ENCODE measurements at places on chromosomes 12 and 14.

GRCh38 chr14:34496007-34496678 is 34.1 kb upstream of the SPTSSA start:
- DNase-seq = no peak

- no peak for DNase-seq
Observed at GRCh38 chr14:69392481-69392880, 5.6 kb downstream of the ERH start.

GRCh38 chr12:7832059-7832696 is 40.5 kb downstream of the SLC2A14 start:
- peak; percentile 75 for DNase-seq

DNA sequence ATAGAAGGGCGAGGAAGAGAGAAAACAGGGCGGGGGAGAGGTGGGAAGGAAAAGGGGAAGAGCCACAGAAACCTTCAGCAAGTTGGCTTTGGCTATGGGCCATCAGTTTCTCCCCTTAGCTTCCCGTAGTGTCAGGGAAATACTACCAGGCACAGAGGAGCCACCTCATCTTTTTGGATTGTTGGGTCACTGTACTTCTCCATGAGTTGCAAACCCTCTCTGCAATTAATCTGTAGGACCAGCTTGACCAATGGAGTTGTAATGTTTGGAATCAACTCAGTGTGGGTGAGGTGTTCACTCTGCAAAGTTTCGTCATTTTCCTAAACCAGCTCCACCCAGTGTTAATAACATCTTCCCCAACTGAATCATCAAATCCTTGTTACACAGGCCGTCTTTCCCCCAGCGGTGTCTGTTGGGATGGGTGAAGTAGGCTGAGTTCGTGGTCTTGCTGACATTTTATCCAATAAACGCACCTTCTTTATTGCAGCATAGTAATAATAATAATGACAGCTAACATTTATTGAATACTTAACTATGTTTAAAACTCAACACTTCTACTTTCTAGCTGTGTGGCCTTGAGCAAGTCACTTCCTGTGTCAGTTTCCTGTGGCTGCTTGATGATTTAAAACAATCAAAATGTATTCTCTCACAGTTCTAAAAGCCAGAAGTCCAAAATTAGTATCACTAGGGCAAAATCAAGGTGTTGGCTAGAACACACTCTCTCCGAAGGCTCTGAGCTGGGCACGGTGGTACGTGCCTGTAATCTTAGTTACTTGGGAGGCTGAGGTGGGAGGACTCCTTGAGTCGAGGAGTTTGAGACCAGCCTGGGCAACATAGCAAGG is 8.1 kb upstream of the GLTP start:
- DNase-seq = peak; percentile 55

DNA sequence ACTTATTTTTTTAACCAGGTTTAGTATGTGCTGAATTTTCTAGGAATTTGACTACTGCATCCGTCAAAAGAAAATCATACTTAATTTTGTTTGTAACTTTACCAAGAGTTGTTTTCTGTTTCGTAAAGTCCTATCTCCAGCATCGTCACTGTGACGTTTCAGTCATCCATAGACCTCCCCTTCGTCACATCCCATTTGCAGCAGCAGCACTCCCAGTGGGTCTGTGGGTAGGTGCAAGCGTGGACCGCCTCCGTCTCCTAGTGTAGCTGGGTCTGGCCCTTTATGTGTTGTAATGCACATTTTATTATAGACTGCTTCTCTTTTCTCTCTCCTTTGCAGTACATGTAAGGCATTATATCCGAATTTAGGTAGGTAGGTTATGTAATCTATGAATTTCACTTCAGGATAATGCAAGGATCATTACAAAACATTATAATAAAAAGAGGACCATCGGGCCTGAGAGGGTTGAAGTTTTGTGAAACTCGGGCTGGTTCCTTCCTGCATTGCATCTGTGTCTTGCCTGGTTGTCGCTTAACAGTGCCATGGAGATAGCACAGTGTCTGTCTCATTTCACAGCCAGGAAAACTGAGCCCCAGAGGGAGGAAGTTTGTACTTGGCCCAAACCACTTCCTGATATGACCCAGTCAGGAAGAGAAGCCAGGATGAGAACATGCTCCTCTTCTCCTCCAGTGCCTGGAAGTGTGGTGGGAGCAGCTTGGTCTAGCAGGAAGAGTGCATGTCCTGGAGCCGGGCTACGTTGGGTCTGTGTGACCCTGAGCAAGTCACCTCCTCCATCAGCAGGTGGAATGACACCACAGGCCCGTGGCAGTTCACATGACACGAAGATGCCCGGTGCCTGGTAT is 41.3 kb downstream of the EVL start:
- DNase-seq = peak; percentile 54

- DNase-seq = no peak
Observed at GRCh38 chr12:84601483-84601882, 311.1 kb downstream of the SLC6A15 start.

DNA sequence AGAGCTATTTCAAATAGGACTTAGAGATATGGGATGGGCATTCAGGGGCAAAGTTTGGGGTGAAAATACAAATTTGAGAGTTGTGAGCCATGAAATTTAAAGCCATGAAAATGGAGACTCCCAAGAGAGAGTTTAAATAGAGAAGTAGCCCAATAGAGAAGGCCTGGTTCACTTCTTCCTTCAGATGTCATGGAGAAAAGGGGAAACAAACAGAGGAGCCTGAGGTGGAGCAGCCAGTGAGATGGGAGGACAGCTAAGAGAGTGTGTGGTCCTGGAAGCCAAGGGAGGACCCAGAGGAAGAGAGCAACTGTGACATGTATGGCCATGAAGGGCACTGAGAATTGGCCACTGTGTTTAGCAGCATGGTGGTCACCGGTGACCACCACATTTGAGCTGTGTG is 12.3 kb upstream of the DYNLL1 start:
- peak; percentile 68 for DNase-seq

GRCh38 chr12:102204025-102204424 is 6.4 kb upstream of the PMCH start:
- no peak for DNase-seq

GRCh38 chr12:58529897-58530741 is 390.2 kb downstream of the LRIG3 start:
- no peak for DNase-seq

GRCh38 chr12:108191086-108191485 is 62.0 kb downstream of the WSCD2 start:
- DNase-seq = no peak

DNA sequence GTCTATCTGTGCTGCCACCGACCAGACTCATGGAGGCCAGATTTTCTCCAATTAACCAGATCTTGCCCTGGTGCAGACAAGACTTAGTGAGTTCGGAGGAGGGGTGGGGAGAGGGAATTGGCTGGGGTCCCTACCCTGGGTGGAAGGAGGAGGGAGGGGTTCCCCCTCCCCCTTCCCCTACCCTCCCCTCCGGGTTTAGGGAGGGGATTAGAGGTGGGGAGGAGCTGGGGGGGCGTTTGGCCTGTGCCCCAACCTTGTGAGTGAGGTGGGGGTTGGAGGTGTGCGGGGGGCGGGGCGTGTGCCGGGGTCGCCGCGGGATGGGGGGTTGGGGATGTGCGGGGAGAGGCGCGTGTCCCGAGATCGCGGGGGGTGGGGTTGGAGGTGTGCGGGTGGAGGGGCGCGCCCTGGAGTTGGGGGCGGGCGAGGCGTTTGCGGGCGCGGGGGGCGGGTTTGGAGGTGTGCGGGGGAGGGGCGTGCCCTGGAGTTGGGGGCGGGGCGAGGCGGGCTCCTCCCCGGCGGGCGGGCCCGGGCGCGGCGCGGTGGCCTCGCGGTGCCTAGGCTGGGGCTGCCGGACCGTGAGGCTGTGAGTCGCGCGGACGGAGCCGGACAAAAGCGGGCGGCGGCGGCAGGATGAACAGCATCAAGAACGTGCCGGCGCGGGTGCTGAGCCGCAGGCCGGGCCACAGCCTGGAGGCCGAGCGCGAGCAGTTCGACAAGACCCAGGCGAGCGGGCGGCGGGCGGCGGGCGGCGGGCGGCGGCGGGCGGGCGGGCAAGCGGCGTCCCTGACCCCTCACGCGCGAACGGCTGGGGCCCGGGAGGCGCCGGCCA is at the start of gene HIP1R:
Gene HIP1R (plus strand): TSS at position 537 of the 829 bp plus-strand sequence. CDS start 94 bp downstream, at position 631.
- no peak for DNase-seq

GRCh38 chr12:119412811-119413794 is 78.6 kb downstream of the CCDC60 start:
- peak; percentile 50 for DNase-seq

DNA sequence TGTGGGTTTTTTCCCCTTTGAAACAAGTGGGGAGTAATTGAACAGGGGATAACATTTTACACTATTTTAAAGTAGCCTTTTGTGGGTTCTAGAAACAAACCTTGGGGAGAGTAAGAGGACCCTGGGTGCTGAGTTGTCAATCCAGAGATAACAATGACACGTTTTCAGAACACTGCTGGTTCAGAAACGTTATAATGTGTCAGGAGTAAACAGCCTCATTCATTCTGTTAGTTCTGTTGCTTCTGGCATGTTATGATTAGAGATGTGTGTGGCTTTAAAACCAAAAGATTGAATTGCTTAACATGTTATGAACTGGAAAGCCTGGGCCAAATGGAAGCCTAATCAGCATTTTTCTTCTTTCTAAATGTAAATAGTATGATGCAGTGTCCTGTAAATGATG is 680.5 kb upstream of the NOVA1 start:
- DNase-seq = no peak

DNA sequence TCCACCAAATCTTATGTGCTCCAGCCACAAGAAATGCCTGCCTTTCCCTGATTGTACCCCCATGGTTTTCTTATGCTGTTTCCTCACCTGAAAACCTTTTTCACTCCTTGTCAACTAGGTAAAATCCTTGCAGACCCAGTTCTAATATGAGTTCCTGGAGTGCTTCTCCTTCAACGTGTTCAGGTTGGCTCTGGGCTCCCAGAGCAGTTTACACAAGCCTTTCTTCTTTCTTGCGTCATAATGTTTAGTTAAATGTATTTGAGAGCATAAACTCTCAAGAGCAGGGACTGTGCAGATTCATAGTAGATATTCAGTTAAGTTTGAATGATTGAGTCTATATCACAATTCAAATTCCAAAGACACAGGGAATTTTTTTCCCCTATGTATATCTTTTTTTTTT is 484.8 kb upstream of the CCDC196 start:
- no peak for DNase-seq

DNA sequence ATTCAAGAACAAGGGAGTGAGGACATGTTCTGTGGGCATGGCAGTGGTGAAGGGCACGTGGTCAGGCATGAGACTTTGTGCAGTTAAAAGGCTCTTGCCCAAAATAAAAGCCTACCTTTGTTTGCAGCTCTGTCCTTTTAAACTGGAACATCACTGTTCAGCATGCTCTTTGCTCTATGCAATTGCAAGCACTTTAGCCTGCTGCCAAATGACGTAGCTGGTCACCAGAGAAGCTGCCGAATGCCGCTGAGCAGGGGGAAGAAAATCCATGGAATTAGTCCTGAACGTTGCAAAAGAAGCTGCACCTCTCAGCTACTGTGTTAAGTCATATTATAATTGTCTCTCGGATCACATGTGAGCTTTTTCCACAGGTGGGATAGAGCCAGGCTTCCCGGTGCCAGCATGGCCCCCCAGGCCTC is 176.3 kb upstream of the DIO2 start:
- DNase-seq = no peak

GRCh38 chr14:103542605-103543088 is 13.7 kb downstream of the TRMT61A start:
- DNase-seq = no peak

- DNase-seq = no peak
Observed at GRCh38 chr12:89098441-89099112, 253.7 kb downstream of the DUSP6 start.

GRCh38 chr14:51546603-51547258 is 105.0 kb upstream of the FRMD6 start:
- DNase-seq = no peak

DNA sequence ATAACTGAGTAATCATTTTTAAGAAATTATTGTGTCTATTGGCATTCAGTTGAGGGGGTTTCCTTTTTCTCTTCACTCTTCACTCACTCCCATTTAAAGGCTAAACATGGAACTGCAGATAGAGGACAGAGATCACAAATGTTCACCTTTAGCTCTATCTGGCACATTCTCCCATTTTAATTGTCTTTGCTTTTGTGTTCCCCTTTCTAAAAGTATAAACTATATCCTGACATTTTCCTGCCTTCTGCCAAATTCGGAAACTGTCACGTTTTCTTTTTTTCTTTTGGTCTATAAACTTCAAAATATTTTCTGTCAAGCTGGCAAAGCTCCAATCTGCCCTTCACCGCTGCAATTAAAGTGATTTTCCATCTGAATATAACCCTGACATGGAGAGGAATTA is 219.8 kb upstream of the CDKN3 start:
- no peak for DNase-seq

DNA sequence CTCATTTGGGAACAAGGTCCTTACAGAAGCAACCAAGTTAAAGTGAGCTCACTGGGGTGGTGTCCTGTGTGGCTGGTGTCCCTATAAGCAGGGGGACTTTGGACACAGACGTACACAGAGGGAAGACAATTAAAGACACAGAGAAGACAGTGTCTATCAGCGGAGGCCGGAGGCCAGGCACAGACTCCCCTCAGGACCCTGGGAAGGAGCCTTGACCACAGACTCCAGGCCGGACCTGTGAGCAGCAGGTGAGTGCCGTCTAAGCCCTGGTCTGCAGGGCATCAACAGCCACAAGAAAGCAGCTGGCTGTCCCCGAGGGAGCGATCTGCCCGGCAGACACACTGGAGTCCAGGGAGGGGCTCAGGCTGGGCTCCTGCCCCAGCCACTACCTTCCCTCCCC is 219.1 kb upstream of the C14orf180 start:
- DNase-seq = no peak

Data from MV-4-11 (cell line).